ENCODE measurements at places on chromosomes 1 and 21.
A peak's percentile ranks its signal among the peaks of the same experiment; 100 is the strongest.

DNA sequence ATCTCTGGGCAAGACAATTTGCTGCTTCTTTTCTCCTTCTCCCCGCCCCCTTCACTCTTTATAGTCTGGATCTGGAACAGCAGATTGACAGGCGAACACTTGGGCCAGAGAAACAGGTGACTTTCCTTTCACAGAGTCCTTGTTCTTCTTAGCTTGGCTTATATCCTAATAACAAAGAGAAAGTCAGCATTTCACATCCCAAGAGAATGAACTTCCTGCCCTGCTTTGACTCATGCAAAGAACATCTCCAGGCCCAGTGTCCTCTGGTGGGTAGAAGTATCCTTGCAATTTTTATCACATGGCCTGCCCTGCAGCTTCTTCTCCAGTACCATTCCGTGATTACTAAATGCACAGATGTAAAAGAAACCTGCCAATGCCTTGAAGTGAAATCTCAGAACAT, 764.4 kb downstream of the ADGRL2 start:
- DNase-seq = no peak

GRCh38 chr1:218339267-218339831, 5.8 kb upstream of the TGFB2 start:
- peak; percentile 19 for DNase-seq

GRCh38 chr1:30668024-30668423, 55.4 kb downstream of the MATN1 start:
- no peak for DNase-seq

GRCh38 chr1:35361638-35362037, 93.1 kb downstream of the ZMYM4 start:
- DNase-seq = no peak

DNA sequence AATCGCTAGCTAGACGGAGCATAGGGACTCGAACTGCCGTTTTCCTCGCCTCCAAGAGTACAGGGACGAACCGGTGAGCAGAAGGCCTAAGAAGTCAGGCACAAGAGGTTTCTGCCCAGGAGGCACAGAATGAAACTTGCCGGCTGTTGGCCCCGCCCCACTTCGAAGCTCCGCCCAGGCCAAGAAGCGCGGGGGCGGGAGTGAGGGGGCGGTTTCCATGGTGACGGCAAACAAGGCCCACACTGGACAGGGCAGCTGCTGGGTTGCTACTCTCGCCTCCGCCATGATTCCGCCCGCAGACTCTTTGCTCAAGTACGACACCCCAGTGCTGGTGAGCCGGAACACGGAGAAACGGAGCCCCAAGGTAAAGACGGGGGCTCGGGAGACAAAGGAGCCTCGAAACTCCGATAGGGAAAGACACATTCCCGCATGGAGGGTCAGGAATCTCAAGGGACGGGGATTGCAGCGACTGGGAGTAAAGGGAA, at the start of gene DNALI1:
DNALI1 (plus strand) TSS at position 229 of the 485 bp plus-strand sequence; CDS start at position 284, 55 bp downstream.
- DNase-seq = peak; percentile 91

GRCh38 chr1:214019499-214019898, 31.7 kb downstream of the PROX1 start:
- DNase-seq = peak; percentile 84

DNA sequence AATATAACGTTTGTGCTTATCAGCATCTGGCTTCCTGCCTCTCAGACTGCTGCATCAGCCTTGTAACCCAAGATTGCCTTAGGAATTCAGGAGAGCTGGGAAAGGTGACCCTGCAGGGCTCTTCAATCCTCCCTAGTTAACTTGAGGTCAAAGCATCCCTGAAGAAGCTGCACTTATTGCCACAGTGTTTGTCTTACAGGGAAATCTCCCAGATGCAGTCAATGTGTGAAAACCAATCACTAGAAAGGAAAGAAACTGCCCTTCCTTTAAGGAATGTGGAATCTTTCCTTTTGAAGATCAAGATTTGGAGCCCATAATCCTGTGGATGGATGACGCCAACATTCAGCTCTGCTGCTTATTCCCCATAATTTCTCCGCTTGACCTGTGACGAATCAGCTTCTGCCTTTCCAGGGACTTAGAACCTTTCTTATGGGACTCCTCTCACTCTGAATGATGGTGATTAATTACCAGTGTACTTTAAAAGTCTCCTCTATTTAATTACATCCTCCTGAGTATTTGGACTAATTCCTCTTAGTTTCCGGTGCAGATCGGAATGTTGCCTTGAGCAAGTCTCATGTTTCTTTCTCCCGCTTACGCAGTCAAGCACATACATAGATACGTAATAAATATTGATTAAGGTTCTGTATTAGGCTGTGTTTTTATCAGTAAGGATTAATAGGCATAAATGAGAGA, 14.4 kb downstream of the ADAMTS5 start:
- no peak for DNase-seq

- DNase-seq = no peak
These were observed 26.3 kb downstream of the ATP2B4 start for GRCh38 chr1:203652724-203653461.

- no peak for DNase-seq
These were observed 47.0 kb upstream of the BCAR3 start for GRCh38 chr1:93728480-93729131.

GRCh38 chr1:8423269-8423691, 105.4 kb downstream of the SLC45A1 start:
- no peak for DNase-seq

DNA sequence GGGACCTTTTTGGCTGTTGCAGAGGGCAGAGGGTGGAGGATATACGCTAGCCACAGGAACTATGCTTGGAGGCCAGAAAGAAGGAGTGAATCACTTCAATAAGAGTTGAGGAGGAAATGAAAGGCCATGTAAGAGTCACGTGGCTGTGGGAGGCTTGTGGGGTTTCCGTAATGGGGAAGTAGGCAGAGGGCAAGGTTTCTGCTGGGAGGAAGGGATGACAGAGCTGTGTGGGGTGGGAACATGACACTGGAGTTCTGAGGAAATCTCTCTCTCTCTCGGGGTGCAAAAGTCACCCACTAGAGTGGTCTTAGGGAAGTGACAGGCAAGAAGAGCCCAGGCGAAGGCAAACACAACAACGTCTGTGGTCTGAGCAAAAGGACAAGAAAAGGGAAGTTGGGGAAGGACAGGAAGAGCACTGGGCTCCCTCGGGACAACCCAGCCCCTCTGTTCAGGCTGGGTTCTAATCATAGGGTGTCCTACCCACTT, 3.9 kb upstream of the CD1C start:
- DNase-seq = no peak

- no peak for DNase-seq
These were observed 56.1 kb upstream of the LRRC7 start for GRCh38 chr1:69511426-69512192.

DNA sequence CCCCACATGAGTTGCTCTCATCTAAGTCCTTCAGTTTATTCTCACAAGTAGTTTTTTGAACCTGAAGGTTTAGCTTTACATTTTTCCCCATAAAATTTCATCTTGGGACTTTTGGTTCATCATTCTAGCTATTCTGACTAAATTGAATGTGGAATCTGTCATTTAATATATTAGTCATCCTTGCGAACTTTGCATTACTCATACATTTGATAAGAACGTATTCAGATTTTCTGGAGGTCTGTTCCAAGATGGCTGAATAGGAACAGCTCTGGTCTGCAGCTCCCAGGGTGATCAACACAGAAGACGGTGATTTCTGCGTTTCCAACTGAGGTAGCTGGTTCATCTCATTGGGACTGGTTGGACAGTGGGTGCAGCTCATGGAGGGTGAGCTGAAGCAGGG, 59.8 kb upstream of the CSF1 start:
- DNase-seq = no peak

GRCh38 chr1:8364528-8365442, 46.9 kb downstream of the SLC45A1 start:
- peak; percentile 4 for DNase-seq

- no peak for DNase-seq
These were observed 84.6 kb upstream of the TLR5 start for GRCh38 chr1:223227486-223228196.

DNA sequence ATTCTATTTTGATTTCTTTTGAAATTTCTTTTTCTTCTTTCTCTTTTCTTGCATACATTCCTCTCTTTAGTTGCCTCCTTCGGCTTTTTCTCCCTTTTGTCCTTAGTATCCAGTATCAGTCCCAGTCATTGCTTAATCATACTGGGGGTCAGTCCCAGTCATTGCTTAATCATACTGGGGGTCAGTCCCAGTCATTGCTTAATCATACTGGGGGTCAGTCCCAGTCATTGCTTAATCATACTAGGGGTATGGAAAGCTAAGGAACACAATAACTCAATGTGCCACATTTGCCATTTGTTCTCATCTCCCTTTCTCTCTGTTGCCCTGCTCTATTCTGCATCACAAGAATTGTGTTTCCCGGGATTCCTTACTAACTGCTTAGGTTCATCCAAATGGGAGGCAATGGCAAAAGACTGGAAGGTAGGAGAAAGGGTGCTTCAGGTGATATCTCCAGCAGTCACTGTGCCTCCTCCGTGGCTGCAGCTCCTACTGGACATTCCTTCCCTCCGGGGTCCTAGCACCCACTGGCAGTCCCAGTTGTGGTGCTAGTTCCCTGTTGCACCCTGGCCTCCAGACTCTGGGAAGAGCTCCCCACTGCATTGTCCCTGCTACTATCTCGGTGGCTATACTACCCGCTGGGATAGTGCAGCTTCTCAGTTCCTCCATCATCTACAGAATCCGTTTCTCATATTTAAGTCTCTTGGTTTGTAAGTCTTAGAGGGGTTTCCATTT, 32.6 kb upstream of the LAMC1 start:
- DNase-seq = no peak

- DNase-seq = no peak
These were observed 28.7 kb downstream of the KCNA3 start for GRCh38 chr1:110645821-110646735.

DNA sequence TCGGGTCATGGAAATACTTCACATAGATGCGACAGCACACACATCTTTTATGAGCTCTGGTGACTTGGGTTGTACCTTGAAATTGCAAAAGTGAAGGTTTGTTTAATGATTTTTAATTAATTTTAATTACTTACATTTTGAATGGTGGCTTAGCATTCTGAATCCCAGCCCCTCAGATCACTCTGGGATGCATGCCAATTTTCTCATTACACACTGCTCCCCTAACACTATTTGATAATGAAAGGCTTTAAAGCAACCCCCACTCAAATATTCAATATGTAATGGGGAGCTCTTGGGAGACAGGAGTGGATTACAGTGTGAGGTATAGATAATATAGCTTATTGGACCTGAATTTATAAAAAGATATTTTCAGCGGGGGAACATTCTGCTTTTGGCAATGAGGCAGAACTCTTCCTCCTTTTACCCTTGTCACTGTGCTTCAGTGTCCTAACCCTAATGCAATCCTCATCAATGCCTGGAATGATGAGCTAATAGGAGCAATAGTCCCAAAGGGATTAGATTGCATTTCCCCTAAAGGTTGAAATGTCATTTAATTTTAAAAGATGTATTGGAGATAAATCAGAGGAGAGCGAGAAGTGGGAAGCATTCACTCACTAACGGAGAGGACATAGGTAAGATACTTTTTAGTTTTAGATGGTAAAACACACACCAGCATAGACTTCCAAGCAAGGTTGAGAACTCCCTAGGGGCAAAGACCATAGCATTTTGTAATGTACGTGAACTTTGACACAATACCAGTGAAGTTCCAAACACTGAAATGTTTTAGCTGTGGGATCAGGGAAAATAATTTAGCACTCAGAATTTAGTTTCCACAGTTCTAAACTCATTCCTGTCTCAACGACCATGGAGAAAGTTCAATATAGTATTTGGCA, 384.1 kb upstream of the PLXNA2 start:
- DNase-seq = peak; percentile 45

DNA sequence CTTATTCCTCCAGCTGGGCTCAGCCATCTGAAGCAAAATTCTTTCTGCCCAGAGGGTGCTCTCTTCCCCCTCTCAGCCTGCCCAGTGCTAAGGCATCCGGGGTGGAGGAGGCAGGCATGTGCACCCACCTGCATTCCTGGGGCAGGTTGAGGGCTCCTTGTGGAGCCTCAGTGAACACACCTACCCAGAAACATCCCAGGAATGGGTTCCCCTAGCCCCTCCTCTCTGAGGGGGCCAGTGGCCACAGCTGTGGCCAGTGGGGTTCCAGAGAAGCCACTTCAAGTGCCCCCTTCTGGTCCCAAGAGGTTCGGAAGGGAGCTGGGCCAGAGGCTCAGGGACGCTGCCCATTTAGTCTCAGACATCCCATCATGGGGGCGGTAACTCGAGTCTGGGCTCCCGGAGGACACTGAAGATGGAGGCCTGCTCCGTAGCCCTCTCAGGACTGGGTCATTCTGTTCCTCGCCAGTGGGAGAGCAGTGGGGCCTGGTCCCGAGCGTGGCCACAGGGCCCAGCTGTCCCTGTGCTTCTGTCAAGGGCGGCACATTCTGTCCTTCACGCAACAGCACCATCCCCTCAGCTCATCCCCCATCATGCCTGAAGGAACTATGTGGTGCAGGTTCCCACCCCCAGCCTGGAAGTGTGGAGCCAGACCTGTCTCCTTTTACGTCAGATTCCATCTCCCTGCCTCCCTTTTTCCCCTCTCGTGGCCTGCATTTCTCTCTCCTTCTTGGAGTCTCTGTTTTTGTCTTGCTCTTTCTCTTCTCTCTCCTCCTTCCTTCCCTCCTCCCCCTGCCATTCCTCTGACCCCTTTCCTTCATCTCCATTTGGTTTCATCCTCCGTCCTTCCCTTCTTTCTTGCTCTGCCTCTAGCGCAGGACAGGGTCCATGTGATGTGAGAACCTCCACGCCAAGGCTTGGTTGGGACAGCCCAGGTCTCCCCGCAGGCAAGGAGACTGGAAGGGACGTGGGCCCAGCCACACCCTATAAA, 49.6 kb upstream of the KDM4A start:
- DNase-seq = no peak

- no peak for DNase-seq
These were observed 345.0 kb downstream of the DISC1 start for GRCh38 chr1:231971397-231972110.

DNA sequence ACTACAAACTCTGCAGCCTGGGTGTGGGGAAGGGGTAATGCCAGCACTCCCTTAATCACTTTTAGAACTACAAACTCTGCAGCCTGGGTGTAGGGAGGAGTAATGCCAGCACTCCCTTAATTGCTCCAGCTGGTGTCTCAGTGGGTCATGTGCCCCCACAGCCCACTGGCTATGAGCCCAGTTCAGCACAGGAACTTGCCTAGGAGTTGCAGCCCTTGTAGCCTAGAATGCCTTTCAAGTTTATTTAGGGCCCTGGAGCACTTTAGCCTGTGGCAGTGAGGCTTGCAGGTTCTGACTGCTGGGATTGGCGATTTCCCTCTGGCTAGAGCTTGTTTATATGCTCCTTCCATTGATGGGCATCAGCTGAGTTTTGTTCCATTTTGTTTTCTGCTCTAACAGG, 17.1 kb downstream of the VN1R5 start:
- no peak for DNase-seq

- peak; percentile 21 for DNase-seq
These were observed 328.5 kb downstream of the TBX15 start for GRCh38 chr1:118659646-118660045.

Data from COR-L47 (cell line).